ENCODE measurements at places on chromosomes 12 and 14.

GRCh38 chr12:120689397-120690082, 2.6 kb downstream of the MLEC start:
- DNase-seq = no peak

DNA sequence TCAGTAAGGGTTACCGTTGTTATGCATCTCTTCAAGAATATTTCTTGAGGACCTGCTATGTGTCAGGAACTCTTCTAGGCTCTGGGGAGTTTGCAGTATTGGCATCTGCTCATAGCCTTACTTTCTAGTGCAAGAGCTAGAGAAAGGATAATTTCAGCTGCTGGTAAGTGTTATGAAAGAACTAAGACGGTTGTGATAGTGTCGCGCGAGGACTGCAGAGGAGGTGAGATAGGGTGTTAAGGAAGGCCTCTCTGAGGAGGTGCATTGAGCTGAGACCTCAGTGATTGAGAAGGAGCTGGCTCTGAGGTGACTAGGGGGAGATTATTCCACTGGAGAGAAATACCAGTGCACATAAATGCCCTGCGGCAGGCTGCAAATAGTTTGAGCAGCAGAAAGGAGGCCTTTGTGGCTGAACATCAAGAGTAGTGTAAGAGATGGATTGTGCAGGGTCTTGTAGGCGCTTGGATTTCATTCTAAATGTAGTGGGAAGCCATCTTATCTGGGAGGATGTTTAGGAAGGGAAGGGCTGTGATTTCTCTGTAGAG, 824 bp downstream of the DDX55 start:
- no peak for DNase-seq

DNA sequence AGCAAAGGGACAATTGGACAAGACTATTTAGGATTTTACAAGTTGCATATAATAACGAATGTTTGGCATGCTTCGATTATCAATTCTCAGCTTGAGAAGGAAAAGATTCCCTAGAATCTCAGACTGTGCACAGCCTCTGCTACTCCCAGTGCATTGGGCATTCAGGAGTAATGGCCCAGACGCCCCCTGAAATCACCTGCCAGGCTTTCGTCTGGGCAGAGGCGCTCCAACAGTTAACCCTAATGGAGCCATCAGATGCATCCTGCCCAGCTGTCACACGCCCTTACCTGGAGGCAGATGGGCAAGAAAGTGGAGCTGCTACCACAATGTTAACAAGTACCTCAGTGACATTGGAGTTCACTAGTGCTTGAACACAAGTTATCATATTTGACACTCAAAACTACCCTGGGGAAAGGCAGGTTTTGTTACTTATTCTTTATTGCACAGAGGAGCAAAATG, 927 bp upstream of the LRP6 start:
- DNase-seq = no peak

- no peak for DNase-seq
Measured at GRCh38 chr14:88901991-88902390, 77.5 kb downstream of the TTC8 start.

GRCh38 chr12:125651625-125652024, 586.4 kb downstream of the AACS start:
- no peak for DNase-seq

DNA sequence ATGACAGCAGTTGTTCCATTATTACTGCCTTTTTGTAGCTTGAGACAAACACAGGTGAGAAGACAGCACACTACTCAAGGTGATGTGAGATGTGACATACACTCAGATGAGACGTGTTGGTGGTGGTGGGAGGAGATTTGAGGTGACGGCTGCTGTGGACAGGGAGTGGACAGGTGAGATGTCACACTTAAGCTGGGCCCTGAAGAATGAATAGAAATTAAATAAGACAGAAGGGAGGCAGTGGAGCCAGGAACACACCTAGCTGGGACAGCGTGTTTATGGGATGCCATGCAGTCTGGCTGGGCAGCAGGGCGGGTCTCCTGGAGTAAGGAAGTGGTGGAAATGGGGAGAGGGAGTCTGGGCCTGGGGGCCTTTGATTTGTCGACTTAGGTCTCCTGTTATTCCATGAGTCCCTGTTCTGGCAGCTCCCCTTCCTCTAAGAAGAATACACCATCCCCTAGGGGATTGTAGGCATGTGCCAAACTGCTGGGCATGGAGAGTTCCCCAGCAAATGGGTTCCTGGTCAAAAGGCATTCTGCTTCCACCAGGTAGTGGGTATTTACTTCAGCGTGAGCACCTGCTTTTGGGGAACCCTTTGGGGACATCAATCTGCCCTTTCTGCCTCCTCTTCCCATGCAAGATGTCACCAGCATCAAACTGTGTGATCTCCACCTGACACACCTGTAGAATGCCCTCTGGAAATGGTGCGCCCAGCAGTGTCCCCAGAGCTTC, 71.2 kb upstream of the ESRRB start:
- no peak for DNase-seq

GRCh38 chr14:52873694-52874093, 77.2 kb downstream of the FERMT2 start:
- DNase-seq = no peak

GRCh38 chr12:16454481-16454880, 107.0 kb downstream of the MGST1 start:
- no peak for DNase-seq

- no peak for DNase-seq
Measured at GRCh38 chr14:57864659-57865058, 1.2 kb downstream of the SLC35F4 start.

GRCh38 chr12:5809586-5809985, 135.5 kb downstream of the ANO2 start:
- DNase-seq = no peak

GRCh38 chr14:29165431-29165830, 398.8 kb downstream of the FOXG1 start:
- DNase-seq = no peak

- DNase-seq = no peak
Measured at GRCh38 chr12:9604287-9604686, 3.4 kb downstream of the KLRB1 start.

DNA sequence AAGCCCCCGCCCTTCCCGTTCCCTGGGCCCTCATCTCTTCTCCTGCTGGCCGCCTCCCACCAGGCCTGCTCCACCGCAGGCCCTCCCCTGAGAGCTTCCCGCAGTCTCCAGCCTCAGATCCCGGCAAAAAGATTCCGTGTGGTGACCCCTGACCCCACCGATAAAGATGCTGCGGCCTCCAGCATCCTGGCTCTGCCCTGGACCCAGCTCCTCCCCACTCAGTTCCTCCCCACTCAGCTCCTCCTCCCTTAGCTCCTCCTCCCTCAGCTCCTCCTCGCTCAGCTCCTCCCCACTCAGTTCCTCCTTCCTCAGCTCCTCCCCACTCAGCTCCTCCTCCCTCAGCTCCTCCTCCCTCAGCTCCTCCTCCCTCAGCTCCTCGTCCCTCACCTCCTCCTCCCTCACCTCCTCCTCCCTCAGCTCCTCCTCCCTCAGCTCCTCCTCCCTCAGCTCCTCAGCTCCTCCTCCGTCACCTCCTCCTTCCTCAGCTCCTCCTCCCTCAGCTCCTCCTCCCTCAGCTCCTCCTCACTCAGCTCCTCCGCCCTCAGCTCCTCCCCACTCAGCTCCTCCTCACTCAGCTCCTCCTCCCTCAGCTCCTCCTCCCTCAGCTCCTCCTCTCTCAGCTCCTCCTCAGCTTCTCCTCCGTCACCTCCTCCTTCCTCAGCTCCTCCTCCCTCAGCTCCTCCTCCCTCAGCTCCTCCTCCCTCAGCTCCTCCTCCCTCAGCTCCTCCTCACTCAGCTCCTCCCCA, 17.0 kb downstream of the NOC4L start:
- no peak for DNase-seq

DNA sequence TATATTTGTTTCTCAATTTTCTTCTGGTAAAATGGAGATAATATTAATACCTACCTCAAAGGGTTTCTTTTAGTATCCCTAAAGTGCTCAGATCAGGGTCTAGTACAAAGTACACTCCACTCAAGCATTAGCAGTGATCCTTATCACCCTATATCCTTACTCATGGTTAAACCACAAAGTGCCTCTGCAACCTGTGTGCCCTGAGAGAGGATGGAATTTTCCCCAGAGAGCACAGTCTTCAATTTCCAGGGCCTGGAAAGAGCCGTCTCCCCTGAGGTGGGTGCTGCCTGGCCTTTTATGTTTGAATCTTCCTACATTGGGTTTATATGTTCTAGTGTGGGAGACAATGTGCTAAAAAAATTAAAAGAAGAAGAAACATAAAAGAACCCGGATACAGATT, 183.1 kb upstream of the FBXO33 start:
- DNase-seq = no peak

- DNase-seq = no peak
Measured at GRCh38 chr12:108483213-108484059, 31.6 kb upstream of the FICD start.

DNA sequence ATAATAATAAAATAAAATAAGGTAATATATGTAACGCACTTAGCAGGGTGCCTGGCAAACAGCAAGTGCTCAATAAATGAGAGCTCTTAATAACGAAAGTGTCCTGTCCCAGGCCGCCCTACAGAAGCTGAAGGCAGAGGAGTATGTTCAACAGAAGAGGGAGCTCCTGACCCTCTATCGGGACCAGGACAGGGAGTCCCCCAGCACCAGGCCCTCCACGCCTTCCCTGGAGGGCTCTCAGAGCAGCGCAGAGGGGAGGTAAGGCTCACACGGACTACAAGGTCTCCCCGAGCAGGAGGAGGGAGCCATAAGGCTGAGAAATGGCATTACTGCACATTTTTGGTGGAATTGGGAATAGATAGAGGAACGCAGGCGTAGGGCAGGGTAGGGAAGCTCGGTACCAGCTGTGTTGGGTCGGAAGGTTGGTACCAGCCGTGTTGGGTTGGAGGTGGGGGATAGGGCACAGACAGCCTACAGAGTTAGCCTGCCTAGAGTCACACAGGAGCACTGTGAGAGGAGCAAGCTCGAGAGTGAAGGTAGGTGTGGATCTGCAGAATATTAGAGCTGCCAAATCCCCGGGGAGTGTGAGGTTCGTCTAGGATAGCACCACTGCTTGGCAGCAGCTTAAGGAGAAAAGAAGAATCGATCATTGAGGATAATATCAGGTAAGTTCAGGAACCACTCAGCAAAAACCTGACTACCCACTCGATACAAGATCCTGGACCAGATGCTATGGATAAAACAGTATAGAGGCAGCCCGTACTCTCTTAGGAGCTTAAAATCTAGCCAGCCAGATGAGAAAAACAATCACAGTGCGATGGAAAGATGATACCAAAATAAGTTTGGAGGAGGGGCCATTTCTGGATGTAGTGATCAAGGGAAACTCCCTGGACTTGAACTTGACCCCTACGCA, 15.3 kb downstream of the TNFRSF1A start:
- DNase-seq = no peak

- DNase-seq = no peak
Measured at GRCh38 chr14:104776961-104777807, 18.4 kb downstream of the AKT1 start.

DNA sequence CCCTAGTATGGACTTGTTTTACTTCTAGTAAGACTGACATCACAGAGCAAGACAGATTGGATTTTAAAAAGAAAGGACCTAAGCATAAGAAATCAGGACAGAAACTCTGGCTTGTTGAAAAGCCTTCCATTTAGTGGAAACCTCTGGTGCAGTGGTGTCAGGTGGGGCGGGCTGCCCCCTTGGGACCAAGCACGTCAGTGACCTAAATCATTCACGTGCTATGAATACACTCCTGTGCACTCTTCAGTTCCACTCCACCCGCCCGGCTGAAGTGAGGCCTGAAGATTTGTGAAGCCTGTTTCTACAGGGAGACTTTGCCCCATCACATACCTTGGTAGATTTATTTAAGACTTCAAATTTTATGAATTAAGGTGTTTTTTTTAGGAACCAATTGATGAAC, 58.2 kb upstream of the STRN3 start:
- no peak for DNase-seq

GRCh38 chr12:77535734-77536133, 295.0 kb upstream of the NAV3 start:
- DNase-seq = no peak

GRCh38 chr12:65899241-65899640, 75.0 kb downstream of the HMGA2 start:
- DNase-seq = no peak

DNA sequence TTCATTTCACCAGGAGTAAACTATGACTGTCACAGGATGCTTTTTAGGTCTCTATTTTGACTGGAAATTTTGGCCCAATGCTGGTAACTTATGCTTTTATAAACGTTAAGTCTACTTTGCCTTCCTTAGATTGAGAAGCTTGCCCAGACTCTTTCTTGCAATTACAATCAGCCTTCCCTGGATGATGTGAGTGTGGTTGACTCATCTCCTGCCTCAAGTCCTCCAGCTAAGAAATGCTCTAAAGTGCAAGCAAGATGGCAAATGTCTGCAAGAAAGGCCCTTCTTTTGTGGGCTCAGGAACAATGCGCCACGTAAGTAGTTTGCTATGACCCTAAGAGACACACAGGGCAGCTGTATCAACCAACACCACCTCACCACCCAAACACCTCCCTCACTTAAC, 96.9 kb downstream of the SYNE2 start:
- no peak for DNase-seq
